Activated T-cell treated with anti-CD3 and anti-CD28 coated beads, Interleukin-2, amount 50 U/mL, for 72 hours (primary cell): ENCODE measurements at places on chromosomes 5 and 9. TPM values are rescaled to one million over a fixed set of nuclear protein-coding genes. Genes with fewer than 3 reads are reported as not detected.

DNA sequence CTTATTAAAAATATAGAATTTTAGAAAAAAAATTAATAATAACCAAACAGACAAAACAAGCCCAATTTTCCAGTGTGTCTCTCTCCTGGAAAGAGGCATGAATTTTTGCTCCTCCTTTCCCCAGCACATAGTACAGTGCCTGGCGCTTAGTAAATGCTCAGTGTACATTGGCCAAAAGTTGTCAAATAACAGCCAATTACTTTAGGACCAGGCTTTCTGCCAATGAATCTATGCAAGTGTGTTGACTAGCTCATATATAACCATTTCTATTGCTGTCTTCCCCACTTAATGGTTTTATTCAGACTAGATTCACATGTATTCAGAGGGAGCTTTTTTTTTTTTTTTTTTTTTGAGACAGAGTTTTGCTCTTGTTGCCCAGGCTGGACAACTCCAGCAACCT is 120.1 kb upstream of the CD180 start:
- no peak for DNase-seq

DNA sequence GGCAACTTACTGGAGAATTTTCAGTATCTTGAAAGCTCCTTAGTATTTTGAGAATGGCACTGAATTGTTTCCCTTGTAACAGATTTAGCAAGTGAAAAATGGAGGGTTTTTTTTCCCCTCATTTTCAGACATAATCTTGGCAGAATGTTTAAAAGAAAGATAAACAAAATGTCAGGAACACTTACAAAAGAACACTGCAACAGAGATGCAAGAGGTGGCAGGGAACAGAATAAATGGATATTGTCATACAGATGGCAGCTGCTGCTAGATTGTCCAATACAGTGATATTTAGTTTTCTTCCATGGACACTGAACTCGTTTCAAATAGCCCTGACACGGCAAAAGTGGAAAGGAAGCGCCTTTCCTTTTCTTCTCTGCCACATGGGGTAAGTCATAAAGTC is 76.9 kb upstream of the ZNF608 start:
- no peak for DNase-seq

GRCh38 chr5:106849266-106849665 is 821.5 kb downstream of the EFNA5 start:
- DNase-seq = no peak

OTULINL gene
- 18.8 TPM for total RNA-seq

PDE6A gene
- total RNA-seq = 0.05 TPM

TESK1 gene
- 39.9 TPM for total RNA-seq

APBA1 gene
- 1.2 TPM for total RNA-seq
